WTC11 (cell line): ENCODE measurements at places on chromosomes 4 and X. TPM values are rescaled to one million over a fixed set of nuclear protein-coding genes. Genes with fewer than 3 reads are reported as not detected.

The TEC gene
- 8.8 to 10.5 TPM (median 9.2 TPM) in 3 replicates for total RNA-seq

The GLRA3 gene
- 0.07 to 0.15 TPM (median 0.11 TPM) in 3 replicates for total RNA-seq

The HSFX1 gene
- total RNA-seq, result 0.48 to 0.85 TPM (median 0.66 TPM) in 3 replicates

The LDB2 gene
- total RNA-seq, result 62.4 to 67.4 TPM (median 67.3 TPM) in 3 replicates

- DNase-seq, result no peak
- H3K4me1 ChIP-seq, result peaks cover 12% of the 10 kb centered on the region
- H3K27me3 ChIP-seq, result peaks cover 2% of the 10 kb centered on the region; the same call in 1 of the 2 replicates
- no peak overlapping the region for H3K4me3 ChIP-seq
- H3K36me3 ChIP-seq, result 0 out of 2 replicates have a peak, but pooled peaks cover 2% of the 10 kb centered on the region
Measured at GRCh38 chr4:24175707-24176106, 285.9 kb upstream of the PPARGC1A start.

- H3K36me3 ChIP-seq, result no peaks in the 10 kb centered on the region
- H3K27ac ChIP-seq, result no peak overlapping the region
- no peak for DNase-seq
- H3K4me3 ChIP-seq, result no peak overlapping the region
Measured at GRCh38 chrX:30414144-30414543, 105.0 kb upstream of the NR0B1 start.

DNA sequence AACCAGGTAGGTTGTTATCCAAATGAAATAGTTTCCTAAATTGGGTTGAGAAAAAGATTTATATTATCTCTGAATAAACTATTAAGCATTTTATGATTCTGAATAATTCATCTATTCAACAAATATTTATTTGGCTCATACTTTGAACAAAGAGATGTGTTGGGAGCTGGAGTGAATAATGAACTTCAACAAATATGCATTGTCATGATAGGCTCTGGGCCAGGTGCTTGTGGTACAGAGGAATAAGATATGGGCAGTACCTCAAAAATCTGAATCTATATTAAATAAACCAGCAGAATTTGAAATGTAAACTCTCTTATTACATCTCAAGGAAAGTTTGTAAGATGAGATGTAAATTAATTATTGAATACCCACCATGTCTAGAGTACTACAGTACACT, 75.7 kb upstream of the DCLK2 start:
- H3K4me3 ChIP-seq, result no peak overlapping the region
- no peaks in the 10 kb centered on the region for H3K36me3 ChIP-seq
- no peak for DNase-seq

DNA sequence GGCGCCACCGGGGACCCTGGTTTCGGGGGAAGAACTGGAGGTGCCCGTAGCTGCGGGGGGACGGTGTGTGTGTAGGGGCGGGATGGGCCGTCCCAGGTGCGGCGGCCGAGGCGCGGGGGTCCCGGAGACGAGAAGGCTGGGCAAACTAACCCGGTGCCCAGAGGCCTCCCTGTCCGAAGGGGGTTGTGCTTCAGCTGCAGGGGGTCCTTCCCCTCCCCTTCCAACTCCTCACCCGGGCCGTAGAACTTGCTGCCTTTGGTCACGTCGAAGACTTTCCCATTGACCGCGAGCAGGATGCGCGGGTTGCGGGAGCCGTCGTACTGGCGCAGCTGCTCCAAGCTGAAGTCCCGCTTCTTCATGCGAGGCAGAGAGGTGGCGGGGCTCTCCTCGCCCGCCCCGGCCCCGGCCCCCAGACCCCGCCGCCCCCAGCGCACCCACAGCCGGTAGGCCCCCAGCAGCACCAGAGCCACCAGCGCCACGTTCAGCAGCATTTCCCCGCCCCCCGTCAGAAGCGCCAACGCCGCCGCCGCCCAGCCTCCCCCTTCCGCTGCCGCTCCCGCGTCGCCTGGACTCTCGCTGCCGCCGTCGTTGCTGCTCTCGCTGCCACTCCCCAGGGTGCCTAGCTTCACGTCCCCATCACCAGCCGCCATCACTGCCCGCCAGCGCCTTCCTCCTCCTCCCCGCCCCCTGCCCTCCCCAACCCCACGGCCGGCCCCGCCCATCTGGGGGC, at the start of gene PGRMC2:
Gene PGRMC2 (minus strand): TSS at position 673 of the 730 bp plus-strand sequence. CDS start 23 bp downstream, at position 650.
- peak within 1 kb of the TSS; percentile 98 for H3K4me3 ChIP-seq
- H3K36me3 ChIP-seq, result peaks cover 15% of the 10 kb centered on the region
- H3K27me3 ChIP-seq, result no peaks in the 10 kb centered on the region
- peaks cover 48% of the 10 kb centered on the region for H3K4me1 ChIP-seq
- peak within 1 kb of the TSS; percentile 97 for H3K27ac ChIP-seq

DNA sequence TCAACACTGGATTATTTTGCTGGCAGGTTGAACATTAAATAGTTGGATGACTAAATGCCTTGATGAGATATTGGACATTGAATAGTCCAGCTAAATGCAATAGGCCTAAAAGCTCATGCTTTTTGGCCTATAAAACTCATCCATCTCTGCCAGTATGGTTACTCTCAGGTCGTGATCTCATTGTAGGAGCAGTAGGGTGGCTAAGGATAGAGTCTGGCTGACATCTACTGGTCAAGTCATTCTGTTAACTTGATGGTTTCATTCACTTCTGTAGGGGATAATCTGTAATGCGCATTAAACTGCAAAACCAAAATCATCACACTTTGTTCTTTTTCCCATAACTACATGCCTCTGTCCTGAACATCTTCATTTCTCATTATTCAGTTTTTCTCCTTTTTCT, 227.0 kb downstream of the DKK2 start:
- H3K27ac ChIP-seq, result no peak overlapping the region
- no peaks in the 10 kb centered on the region for H3K27me3 ChIP-seq
- DNase-seq, result no peak
- H3K4me3 ChIP-seq, result no peak overlapping the region
- no peaks in the 10 kb centered on the region for H3K4me1 ChIP-seq

- peaks cover 42% of the 10 kb centered on the region for H3K4me1 ChIP-seq
- no peak overlapping the region for H3K27ac ChIP-seq
- peaks cover 17% of the 10 kb centered on the region for H3K27me3 ChIP-seq
- no peak overlapping the region for H3K4me3 ChIP-seq
- H3K36me3 ChIP-seq, result no peaks in the 10 kb centered on the region
- no peak for DNase-seq
Measured at GRCh38 chr4:152682143-152682941, 2.5 kb upstream of the TMEM154 start.

GRCh38 chr4:137531986-137532868, at the start of gene PCDH18:
PCDH18 (minus strand) TSS chr4:137532494; CDS start chr4:137532088, 406 bp downstream.
- peak; percentile 77 for DNase-seq
- no peak within 1 kb of the TSS for H3K4me3 ChIP-seq
- H3K27ac ChIP-seq, result no peak within 1 kb of the TSS; the same call in 1 of the 2 replicates
- peaks cover 18% of the 10 kb centered on the region for H3K36me3 ChIP-seq
- peaks cover 34% of the 10 kb centered on the region for H3K4me1 ChIP-seq

- peaks cover 25% of the 10 kb centered on the region for H3K4me1 ChIP-seq
- H3K27me3 ChIP-seq, result no peaks in the 10 kb centered on the region
- DNase-seq, result no peak
- no peaks in the 10 kb centered on the region for H3K36me3 ChIP-seq
- H3K4me3 ChIP-seq, result no peak overlapping the region
- no peak overlapping the region for H3K27ac ChIP-seq
Measured at GRCh38 chr4:180641495-180641894, 1601.7 kb upstream of the TENM3 start.

DNA sequence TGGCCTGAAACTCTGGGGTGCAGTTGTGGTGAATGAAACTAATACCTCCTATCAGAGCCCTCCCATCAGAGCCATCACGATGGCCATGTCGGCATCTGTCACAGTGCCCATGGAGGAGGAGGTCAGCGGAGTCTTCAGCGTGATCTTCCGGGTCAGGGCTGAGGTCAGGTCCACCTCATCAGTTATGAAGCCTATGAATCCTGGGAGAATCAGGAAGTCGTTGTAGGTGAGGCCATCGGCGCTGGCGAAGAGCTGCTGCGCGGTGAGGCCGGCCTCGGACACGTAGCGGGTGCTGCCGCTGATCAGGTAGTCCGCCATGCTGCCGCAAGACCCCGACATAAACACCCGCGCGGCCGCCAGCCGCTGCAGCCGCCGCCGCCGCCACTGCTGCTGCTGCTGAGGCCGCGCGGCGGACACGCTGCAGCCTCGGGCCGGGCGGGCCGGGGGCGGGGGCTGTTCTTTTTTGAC, 376.7 kb upstream of the MAOA start:
- peaks cover 4% of the 10 kb centered on the region for H3K4me1 ChIP-seq
- peaks cover 13% of the 10 kb centered on the region for H3K36me3 ChIP-seq
- no peak for DNase-seq
- no peak overlapping the region for H3K27ac ChIP-seq
- H3K27me3 ChIP-seq, result no peaks in the 10 kb centered on the region

- H3K4me1 ChIP-seq, result peaks cover 12% of the 10 kb centered on the region
- H3K4me3 ChIP-seq, result no peak overlapping the region
- H3K27me3 ChIP-seq, result no peaks in the 10 kb centered on the region; the same call in 1 of the 2 replicates
- H3K36me3 ChIP-seq, result peaks cover 5% of the 10 kb centered on the region
- no peak for DNase-seq
- no peak overlapping the region for H3K27ac ChIP-seq
Measured at GRCh38 chr4:13215560-13215959, 268.6 kb downstream of the RAB28 start.

- DNase-seq, result no peak
- H3K4me1 ChIP-seq, result no peaks in the 10 kb centered on the region
- no peaks in the 10 kb centered on the region for H3K27me3 ChIP-seq
- H3K36me3 ChIP-seq, result no peaks in the 10 kb centered on the region
- no peak overlapping the region for H3K4me3 ChIP-seq
Measured at GRCh38 chr4:64001229-64001898, 407.9 kb downstream of the TECRL start.

DNA sequence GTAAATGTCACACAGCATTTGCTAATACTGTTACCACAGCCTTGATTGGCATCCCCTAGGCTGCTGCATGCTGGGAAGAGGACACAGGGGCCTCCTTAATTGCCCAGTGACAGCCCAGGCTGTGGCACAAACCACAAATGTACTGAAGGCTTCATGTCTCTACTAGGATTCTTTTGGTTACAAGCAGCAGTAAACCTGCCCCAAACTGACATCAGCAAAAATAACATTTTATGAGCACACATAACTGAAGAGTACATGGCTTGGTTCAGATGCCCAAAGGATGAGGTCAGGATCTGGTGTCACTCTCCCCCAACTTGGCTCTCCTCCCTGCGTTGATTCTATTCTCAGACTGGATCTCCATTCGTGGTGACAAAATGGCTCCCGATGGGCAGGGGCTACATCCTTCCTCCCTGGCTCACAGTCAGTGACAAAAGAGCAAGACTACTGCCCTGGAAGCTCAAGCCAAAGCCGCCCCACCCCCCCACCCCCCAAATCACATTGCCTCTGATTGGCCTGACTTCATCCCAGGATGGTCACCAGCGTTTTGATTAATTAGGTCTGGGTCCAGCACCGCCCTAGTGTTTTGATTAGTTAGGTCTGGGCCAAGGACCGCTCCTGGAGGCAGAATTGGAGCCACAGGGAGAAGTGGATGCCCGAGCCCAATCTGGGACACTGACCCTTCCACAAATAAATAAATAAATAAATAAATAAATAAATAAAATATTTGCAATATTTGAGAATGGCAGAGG, 180.5 kb upstream of the RBPJ start:
- no peaks in the 10 kb centered on the region for H3K27me3 ChIP-seq
- no peak overlapping the region for H3K4me3 ChIP-seq
- no peak for DNase-seq
- H3K4me1 ChIP-seq, result peaks cover 17% of the 10 kb centered on the region

DNA sequence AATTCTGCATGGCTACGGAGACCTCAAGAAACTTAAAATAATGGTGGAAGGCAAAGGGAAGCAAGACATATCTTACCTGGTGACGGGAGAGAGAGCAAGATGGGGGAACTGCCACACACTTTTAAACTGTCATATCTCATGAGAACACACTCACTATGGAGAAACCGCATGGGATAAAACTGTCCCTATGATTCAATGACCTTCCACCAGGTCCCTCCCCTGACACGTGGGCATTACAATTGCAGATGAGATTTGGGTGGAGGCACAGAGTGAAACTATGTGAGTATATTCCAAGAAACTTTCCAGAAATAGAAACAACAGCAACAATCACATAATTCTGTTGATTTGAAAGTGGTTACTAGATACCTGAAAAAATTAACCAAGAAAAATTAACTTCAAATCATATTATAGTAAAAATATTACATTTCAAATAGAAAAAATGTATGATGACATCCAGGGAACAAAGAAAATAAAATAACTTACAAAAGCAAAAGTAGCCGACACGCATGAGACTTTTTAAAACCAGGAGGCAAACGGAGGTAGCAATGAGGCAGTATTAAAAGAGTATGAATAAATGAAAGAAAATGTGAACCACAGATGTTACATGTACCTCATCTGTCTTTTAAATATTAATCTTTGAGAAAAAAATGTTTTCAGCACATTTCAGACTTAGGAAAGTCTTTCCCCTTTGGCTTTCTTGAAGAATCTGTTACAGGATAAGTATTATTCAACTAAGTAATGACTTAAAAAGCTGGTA, 879.5 kb downstream of the TECRL start:
- H3K36me3 ChIP-seq, result no peaks in the 10 kb centered on the region
- no peak for DNase-seq
- H3K27me3 ChIP-seq, result no peaks in the 10 kb centered on the region
- no peak overlapping the region for H3K4me3 ChIP-seq

- H3K4me1 ChIP-seq, result no peaks in the 10 kb centered on the region
- H3K27ac ChIP-seq, result no peak overlapping the region
- H3K27me3 ChIP-seq, result no peaks in the 10 kb centered on the region
- peaks cover 19% of the 10 kb centered on the region for H3K36me3 ChIP-seq
- H3K4me3 ChIP-seq, result no peak overlapping the region
Measured at GRCh38 chr4:101604976-101605375, 185.6 kb upstream of the BANK1 start.

GRCh38 chrX:18099745-18100144, 120.9 kb downstream of the BEND2 start:
- H3K4me3 ChIP-seq, result no peak overlapping the region; the same call in 1 of the 2 replicates
- H3K36me3 ChIP-seq, result peaks cover 5% of the 10 kb centered on the region; the same call in 1 of the 2 replicates
- H3K27me3 ChIP-seq, result no peaks in the 10 kb centered on the region; the same call in 1 of the 2 replicates
- DNase-seq, result no peak

DNA sequence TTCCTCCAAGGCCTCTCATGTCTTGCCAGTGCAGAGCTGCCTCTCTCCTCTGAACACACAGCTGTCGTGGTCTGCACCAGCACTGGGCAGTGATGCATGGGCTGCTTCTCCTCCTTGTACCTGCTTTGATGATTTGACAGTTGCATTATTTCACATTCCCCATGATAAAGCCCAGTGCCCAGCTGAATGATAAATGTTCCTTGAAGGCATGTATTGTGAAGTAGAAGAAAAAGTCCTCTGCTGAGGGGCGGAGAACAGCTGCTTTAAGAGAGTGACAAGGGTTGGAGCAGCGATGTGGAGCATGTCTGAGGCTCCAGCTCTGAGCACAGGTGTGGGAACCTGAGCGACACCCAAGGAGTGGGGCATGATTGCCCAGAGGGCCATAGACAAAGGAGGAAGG, 21.1 kb upstream of the TRIM2 start:
- H3K4me1 ChIP-seq, result peaks cover 32% of the 10 kb centered on the region
- no peak overlapping the region for H3K27ac ChIP-seq
- no peak overlapping the region for H3K4me3 ChIP-seq
- no peaks in the 10 kb centered on the region; the same call in 1 of the 2 replicates for H3K27me3 ChIP-seq
- H3K36me3 ChIP-seq, result no peaks in the 10 kb centered on the region
- no peak for DNase-seq

DNA sequence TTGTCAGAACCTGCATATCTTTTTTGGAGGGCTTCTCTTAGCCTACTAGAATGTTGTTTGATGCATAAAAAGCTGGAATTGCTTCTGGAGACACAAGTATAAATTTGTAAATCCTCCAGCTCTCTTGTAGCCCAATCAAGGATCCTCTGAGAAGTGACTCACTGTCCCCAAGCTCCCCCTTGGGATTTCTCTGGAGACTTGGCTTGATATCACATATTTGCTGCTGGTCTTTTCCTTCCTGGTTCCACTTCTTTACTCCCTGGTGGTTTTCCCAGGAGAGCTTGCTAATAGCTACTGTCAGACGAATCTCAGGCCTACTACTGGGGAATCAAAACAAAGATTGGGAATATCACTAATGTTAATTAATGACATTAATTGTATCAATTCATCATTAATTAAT, 173.1 kb downstream of the STK32B start:
- peaks cover 16% of the 10 kb centered on the region for H3K36me3 ChIP-seq
- H3K4me1 ChIP-seq, result no peaks in the 10 kb centered on the region
- peaks cover 14% of the 10 kb centered on the region for H3K27me3 ChIP-seq
- no peak overlapping the region for H3K27ac ChIP-seq
- H3K4me3 ChIP-seq, result no peak overlapping the region
